ENCODE measurements at places on chromosomes 11 and 22.

DNA sequence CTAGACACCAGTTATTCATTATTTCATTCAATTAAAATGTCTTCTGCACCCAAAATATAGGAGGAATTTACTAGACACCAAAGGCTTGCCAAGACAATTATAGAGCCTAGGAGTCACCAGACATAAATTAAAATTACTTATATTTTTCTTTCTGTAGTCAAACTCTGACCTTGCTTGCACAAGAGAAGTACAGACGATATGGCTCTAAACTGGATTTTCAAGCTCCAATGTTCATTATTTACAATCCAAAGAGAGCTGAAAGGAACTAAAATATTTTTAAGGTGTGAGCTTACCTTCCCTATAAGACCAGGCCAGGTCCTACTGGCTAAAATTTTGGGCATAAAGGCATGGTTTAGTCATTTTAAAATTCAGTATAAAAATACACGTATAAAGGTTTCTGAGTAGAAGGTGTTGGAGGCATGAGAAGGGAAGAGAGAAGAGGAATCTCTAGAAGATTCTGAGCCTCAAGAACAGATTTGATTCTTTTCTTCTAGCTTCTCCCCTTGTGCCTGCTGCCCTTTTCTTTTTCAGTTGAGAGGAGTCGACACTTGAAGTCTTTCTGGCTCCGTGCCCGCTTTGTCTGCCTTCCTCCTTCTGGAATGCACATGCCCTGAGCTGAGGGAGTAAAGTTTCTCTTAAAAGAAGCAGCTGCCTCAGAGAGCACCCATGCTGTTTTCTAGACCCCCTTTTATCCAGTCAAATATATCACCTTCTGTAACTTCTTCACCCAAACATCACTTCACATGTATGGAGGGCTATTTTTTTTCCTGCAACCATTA, 13.5 kb downstream of the C11orf97 start:
- peak; percentile 78 for DNase-seq

GRCh38 chr22:43203471-43203981, 16.6 kb upstream of the TTLL12 start:
- no peak for DNase-seq

DNA sequence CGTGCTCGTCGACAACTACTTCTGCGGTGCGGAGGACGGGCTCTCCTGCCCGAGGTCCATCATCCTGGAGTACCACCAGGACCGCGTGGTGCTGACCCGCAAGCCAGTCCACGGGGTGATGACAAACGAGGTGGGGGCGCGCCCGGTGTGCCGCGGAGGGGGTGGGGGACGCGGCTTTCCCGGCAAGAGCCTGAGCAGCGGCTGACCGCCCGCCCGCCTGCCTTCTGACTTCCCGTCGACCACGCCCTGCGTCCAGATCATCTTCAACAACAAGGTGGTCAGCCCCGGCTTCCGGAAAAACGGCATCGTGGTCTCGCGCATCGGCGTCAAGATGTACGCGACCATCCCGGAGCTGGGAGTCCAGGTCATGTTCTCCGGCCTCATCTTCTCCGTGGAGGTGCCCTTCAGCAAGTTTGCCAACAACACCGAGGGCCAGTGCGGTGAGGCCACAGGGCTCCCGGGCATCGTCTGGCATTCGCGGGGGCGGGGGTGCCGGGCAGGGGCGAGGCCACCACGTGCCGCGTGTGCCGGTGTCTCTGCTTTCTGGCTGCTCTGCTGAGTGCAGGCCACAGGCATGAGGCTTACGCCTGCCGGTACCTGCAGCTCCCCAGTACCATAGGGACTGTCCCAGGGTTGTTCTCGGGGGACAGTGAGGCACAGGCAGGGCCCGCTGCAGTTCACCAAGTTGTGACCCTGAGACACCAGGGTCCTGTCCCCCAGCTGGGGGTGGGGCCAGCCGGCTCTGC, 28.5 kb upstream of the MUC5B start:
- DNase-seq, result no peak

- DNase-seq, result no peak
Observed at GRCh38 chr11:104912102-104912501, 13.8 kb upstream of the CASP12 start.

DNA sequence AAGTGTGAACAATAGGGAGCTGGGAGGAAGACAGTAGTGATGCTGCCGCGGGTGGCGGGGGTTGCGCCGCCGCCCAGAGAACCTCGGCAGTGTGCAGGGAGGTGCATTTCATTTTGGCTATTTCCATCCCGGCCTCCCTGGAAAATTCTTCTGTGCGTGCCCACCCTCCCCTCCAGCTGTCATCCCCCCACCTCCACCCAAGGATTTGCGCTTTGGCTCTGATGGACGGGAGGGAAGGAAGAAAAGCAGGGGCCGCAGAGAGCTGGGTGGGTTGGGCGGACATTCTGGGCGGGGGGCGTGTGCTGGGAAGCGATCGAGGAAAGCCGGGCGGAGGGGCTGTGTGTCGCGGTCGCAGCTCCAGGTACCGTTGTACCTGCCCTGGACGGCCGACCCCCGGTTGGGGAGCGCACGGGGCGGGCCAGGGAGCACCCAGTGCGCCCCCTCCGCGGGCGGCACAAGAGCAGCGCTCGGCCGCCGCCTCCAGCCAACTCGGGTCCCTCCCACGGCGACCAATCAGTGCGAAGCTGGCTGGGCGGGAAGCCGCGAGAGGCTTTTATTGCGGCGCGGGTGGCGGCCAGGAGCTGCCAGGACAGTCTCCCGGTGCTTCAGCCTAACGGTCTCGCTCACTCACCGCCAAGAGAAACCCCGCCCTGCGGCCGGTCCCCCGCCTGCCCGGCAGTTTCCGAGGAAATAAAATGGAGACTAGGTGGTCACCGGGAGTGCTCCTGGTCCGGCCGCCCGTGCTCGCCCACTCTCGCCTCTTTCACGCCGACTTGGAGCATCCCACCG, 1.6 kb downstream of the NCAM1 start:
- DNase-seq, result peak; percentile 72

DNA sequence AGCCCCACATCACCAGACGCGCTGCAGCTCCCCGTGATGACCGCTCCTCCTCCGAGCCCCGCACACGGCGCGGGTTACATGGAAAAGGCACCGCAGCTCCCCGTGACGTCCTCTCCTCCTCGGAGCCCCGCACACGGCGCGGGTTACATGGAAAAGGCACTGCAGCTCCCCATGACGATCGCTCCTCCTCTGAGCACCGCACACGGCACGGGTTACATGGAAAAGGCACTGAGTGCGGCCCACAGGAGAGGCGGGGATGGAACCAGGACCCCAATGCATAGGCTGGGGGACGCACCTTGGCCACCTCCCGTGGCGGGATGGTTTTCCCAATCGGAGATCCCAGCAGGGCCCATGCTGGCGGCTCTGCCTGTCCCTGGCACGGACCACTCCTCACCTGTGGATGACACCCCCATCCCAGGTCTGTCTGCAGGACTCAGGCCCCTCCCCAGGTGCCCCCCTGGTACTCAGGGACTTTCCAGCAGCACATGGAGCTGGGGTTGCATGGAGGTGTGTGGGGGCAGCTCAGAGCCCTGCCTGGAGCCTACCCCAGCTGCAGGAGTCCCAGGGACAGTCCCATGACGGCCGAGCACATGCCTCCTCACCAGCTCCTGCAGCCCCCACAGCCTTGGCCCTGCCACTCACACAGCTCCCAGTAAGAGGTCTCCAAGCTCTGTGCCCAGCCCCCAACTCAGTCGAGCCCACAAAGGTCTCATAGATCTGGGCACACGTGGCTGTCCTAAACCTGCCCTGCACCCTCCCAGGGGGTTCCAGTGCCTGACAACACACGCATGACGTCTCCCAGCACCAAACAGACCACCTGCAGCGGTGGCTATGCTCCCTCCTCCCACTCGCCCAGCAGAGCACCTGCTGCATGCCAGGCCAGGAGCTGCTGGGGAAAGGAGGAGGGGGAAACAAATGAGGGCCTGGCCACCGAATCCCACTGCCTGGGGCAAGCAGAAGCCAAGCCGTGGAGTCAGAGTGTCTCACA, 166.6 kb downstream of the BRD1 start:
- no peak for DNase-seq

GRCh38 chr11:62536301-62536957, 10.2 kb downstream of the AHNAK start:
- DNase-seq, result peak; percentile 17

DNA sequence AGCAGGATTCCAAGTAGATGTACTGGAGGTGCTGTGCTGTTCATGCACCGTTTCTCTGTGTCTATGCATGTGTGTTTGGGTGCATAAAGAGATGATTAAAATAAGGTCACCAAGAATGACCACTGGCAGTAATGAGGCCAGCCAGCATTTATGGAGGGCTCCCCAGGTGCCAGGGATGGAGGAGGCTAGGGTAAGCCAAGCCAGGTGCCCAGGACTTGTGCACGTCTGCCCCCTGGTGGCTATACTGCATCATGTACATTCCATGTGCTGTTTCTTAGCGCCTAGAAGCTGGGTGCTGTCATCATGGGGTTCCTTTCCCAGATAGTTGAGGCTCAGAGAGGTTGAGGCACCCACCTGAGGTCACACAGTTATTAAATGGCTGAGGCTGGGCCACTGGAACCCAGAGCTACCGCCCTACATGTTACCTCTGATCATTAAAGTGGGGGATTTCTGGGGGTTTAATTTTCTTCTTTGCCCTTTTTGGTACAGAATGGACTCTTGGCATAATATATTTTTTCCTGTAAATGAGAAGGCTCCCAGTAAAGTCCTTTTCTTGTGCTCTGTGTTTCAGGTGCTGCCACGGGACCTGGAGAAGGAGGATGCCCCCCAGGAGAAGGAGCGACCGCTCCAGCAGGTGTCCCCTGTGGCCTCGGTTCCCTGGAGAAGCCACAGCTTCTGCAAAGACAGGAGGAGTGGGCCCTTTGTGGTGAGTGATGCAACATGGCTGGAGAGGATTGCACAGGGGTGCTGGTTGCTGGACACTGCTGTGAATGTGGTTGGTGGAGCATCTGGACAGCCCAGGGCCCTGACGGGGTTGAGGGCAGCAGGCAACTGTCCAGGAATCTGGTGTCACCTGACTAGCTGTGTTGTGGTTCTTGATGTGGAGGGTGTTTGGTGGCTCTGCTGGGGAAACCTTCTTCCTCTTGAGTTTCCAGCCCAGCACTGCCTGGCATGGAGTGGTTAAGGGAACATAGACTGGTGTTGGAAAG, 96.4 kb downstream of the KIAA1671 start:
- DNase-seq, result peak; percentile 87

DNA sequence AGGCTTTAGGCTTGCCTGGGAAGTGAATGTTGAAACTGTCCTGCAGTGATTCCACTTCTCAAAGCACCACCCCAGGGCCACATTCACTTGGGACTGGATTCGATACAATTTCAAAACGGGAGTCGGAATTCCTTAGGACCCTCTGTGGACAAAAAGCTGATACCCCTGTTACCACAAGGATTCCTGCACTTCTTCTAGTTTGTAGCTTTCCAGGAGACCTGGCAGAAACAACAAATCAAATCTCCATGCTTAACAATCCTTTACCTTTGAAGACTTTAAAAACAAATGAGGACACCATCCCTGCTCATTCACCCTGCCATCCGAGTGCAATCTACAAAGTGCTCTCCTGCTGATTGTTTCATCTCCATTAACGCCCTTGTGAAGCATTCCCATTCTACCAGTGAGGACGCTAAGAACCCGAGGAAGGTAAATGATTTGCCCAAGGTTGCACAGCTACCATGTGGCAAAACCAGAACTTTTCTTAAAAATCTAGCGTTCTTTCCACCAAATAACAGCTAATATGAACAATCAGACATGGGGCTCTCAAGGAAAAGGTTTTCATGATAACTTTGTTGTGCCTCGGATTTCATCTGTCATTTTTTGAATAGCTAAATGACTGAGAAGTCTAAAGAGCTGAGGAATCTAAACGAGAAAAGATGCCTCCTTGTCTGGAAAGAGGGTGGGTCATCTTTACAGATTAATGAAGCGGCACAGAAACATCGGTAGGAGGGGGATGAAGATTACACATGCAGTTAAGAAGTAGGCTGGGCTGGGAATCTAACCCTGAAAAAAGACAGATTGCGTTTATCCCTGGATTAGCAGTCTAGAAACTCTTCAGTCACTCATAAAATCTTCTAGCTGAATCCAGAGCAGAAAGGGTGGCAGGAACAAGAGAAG, 720 bp upstream of the MPZL2 start:
- no peak for DNase-seq

DNA sequence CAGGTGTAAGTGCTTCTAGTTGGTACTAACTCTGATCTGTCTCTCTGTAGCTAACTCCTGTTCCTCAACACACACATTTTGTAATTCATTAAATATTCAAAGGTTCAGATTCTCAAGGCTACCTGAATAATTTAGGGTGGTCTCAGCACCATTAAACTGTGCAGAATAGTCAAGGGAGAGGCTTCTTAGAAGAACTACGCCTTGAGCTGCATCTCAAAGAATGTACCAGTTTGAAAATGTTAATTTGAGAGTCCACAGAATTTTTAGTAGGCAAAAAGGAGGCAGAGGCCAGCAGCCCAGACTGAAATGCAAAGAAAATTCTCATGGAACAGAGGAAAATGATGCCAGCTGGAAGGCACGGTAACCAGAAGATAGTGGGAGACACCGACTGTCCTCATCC, 72.2 kb downstream of the GAB2 start:
- no peak for DNase-seq

DNA sequence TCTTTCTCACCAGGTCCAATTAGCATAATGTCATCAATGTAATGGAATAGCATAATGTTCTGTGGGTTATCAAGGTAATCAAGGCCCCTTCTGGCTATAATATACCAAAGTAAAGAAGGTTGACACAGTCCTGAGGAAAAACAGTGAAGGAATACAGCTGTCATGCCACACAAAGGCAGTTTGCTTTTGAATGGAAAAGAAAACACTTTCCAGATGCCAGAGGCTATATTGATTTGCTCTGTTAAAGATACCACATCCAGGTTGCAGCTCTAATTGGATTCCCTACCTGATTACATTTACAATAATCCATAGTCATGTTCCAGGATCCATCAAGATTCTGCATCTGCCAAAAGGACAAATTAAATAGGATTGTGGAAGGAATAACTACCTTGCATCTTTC, 22.3 kb upstream of the CLPB start:
- no peak for DNase-seq

- no peak for DNase-seq
Observed at GRCh38 chr11:117950993-117951961, 22.1 kb upstream of the TMPRSS13 start.

DNA sequence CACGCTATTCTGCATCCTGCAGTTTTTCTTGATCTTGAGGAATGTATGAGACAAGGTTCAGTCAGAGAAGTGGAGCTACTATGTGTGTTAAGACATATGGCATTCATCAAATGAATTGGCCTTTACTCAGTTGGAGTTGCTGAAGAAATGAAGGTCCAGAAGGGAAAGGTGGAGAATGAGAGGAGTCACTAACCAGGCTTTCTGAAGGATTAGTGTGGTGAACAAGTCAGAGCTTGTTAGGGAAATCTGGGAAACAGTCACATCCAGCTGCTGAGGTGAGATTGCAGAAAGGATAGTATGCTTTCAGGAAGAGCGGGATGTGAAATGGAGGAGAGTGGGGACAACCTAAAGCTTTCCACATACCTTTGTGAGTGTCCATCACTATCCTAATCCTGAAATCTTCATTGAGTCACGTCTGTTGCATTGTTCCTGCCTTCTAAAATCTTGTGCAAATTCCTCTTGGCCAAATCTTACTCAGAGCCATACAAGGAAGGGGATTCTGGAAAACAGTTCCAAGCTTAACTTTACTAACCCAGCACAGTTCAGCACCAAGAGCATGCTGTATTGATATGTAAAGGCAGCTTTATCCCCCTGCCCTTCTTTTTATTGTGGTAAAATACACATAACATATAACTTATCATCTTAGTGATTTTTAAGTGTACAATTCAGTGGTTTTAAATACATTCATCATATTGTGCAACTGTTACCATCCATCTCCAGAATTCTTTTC, 11.4 kb upstream of the PITPNB start:
- no peak for DNase-seq

- DNase-seq, result no peak
Observed at GRCh38 chr22:23828800-23829680, 9.8 kb downstream of the DERL3 start.
